ENCODE measurements at places on chromosomes 2 and 18. TPM values are rescaled to one million over a fixed set of nuclear protein-coding genes. Genes with fewer than 3 reads are reported as not detected.

GRCh38 chr2:85353876-85354285 lies 447 bp downstream of the RETSAT start:
- no peaks in the 10 kb centered on the region for H3K27me3 ChIP-seq
- H3K36me3 ChIP-seq = peaks cover 55% of the 10 kb centered on the region
- peak overlapping the region; percentile 54 for H3K4me3 ChIP-seq

DNA sequence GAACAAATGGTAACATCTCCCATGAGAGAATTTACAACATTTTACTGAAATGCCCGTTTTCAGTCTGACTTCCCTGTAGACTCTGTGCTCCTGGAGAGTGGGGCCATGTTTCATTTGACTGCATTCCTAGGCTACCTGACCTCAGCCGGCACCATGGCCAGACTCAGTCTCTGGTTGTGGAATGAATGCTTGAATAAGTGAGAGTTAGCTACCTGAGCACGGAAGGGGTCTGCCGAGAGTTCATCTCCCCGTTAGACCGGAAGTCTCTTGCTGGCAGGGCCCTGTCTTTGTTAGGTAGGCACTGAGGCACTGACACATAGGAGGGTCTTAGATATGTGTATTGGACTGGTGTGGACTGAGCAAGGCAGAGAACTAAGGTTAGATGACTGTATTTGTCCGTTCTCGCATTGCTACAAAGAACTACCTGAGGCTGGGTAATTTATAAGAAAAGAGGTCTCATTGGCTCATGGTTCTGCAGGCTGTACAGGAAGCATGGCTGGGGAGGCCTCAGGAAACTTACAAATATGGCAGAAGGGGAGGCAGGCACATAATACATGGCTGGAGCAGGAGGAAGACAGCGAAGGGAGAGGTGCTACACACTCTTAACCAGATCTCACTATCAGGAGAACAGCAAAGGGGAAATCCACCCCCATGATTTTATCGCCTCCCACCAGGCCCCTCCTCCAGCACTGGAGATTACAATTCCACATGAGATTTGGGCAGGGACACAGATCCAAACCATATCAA lies 271.2 kb downstream of the GLI2 start:
- no peaks in the 10 kb centered on the region for H3K27me3 ChIP-seq
- DNase-seq = peak; percentile 16
- H3K36me3 ChIP-seq = no peaks in the 10 kb centered on the region

Gene EFEMP1
- 283 TPM for total RNA-seq

DNA sequence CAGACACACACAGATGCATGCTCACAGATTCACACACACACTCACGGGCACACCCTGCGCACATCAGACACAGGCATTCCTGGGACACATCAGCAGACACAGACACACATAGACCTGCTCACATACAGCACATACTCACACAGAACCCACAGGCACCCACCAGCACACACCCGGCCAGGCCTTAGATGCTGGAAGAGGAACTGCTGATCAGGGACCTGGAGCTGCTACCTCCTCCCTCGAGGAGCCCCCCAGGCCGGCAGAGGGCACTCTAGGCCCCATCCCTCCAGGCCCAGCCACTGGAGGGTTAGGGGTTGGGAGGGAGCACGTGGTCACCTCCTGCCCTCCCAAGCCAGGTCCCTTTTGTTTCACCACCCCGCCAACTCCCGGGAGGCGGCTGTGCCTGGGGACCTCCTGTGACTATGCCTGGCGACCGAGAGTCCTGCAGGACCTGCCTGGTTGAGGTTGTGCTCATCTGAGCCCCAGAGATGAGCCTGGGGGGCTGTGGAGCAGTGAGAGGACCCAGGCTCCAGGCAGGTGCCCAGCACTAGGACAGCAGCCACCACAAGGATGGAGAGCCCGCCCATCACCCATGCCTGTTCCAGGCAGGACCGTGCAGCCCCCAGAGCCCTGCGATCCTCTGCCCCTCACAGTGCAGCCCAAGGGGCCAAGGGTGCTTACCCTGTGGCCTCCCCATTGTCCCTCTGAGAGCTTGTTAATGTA lies 21.0 kb upstream of the PTMA start:
- peak; percentile 51 for DNase-seq
- H3K4me3 ChIP-seq = no peak overlapping the region
- H3K27ac ChIP-seq = no peak overlapping the region

DNA sequence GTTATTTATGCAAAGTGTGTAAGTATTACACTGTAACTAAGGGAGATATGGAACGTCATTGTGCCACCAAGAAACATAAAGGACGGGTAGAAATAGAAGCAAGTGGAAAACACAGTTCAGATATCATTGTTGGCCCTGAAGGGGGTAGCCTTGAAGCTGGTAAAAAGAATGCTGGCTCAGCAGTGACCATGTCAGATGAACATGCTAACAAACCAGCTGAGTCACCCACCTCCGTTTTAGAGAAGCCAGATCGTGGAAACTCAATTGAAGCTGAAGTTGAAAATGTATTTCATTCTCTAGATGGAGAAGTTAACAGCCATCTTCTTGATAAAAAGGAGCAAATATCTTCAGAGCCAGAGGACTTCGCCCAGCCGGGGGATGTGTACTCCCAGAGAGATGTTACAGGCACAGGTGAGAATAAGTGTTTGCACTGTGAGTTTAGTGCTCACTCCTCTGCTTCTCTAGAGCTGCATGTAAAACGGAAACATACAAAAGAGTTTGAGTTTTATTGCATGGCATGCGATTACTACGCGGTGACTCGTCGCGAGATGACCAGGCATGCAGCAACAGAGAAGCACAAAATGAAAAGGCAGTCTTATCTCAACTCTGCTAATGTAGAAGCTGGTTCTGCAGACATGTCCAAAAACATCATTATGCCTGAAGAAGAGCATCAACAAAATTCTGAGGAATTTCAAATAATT lies 36.1 kb downstream of the ZNF407 start:
- H3K27ac ChIP-seq = no peak overlapping the region
- H3K4me3 ChIP-seq = no peak overlapping the region
- H3K27me3 ChIP-seq = no peaks in the 10 kb centered on the region
- peaks cover 25% of the 10 kb centered on the region for H3K4me1 ChIP-seq
- peaks cover 43% of the 10 kb centered on the region for H3K36me3 ChIP-seq
- DNase-seq = no peak

Gene RRM2
- 209 TPM for total RNA-seq

- no peak for DNase-seq
- H3K27me3 ChIP-seq = no peaks in the 10 kb centered on the region
- H3K36me3 ChIP-seq = peaks cover 73% of the 10 kb centered on the region
These were observed 19.4 kb downstream of the CTIF start for GRCh38 chr18:48558248-48558647.

DNA sequence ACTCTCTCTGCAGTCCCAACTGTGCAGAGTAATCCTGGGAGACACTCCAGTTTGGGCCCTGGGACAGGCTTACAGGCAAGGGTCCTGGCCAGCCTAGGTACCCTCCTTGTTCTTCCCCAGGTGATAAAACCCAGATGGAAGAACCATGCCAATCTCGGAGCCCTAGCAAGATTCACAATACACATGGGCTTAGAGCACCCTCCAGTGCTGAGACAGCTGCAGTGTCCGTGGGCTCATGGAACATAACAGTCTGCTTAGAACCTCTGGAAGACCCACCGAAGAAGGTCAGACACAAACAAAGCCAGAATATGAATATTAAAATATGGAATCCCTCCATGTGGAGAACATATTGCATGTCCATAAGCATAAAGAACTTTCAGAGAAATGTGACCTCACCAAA lies 568.1 kb downstream of the KCNJ3 start:
- no peak overlapping the region for H3K27ac ChIP-seq
- H3K4me1 ChIP-seq = no peaks in the 10 kb centered on the region
- H3K4me3 ChIP-seq = no peak overlapping the region
- no peak for DNase-seq
- no peaks in the 10 kb centered on the region for H3K27me3 ChIP-seq

DNA sequence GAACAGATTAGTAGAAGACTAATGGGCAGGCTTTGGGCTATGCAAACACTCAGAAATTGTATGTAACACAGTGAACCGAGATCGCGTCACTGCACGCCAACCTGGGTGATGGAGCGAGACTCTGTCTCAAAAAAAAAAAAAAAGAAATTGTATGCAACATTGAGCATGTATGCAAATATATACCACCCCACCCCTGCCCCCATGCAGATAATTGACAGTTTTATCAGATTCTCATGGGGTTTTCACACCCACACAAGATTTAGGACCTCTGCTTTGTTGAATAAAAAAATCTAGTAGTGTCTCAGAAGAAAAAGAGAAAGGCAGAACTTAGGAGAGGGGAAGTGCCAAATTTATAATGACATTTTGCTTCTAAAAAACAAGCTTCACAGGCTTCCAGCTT lies 131.6 kb upstream of the FN1 start:
- no peaks in the 10 kb centered on the region for H3K36me3 ChIP-seq
- H3K4me1 ChIP-seq = no peaks in the 10 kb centered on the region
- H3K27ac ChIP-seq = no peak overlapping the region

GRCh38 chr2:18118703-18119102 lies 240.2 kb downstream of the KCNS3 start:
- H3K27ac ChIP-seq = no peak overlapping the region
- H3K4me3 ChIP-seq = no peak overlapping the region
- no peaks in the 10 kb centered on the region for H3K27me3 ChIP-seq
- no peaks in the 10 kb centered on the region for H3K4me1 ChIP-seq
- no peaks in the 10 kb centered on the region for H3K36me3 ChIP-seq

GRCh38 chr18:47915930-47916329 lies 14.5 kb downstream of the SMAD2 start:
- H3K36me3 ChIP-seq = 0 out of 2 replicates have a peak, but pooled peaks cover under 1% of the 10 kb centered on the region
- H3K27me3 ChIP-seq = no peaks in the 10 kb centered on the region
- H3K27ac ChIP-seq = no peak overlapping the region
- DNase-seq = no peak
- peaks cover 10% of the 10 kb centered on the region for H3K4me1 ChIP-seq

DNA sequence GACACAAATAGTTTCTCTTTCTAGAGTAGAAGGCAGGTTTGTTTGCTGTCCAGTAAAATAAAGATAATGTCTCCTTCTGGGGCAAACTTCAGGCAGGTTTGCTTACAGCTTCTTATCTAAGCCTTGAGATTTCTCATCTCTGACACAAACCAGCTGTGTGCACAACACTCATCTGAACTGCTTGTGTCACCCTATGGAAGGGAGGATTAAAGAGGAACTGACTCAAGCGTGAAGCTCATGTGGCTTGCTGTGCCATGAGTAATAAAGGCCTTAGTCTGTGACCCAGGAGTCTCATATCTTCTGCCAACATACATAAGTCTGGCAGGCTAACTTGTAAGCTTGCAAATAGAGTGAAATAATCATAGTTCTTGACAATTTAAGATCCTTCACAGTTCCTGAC lies 24.2 kb upstream of the CPO start:
- H3K36me3 ChIP-seq = no peaks in the 10 kb centered on the region
- H3K27ac ChIP-seq = no peak overlapping the region
- H3K4me1 ChIP-seq = no peaks in the 10 kb centered on the region
- H3K4me3 ChIP-seq = no peak overlapping the region
- no peak for DNase-seq

- no peak for DNase-seq
- H3K4me1 ChIP-seq = no peaks in the 10 kb centered on the region
- no peak overlapping the region for H3K4me3 ChIP-seq
These were observed 10.8 kb upstream of the TAF4B start for GRCh38 chr18:26215247-26215970.

Gene IL1F10
- not detected for total RNA-seq

- H3K27ac ChIP-seq = no peak overlapping the region
- peaks cover 1% of the 10 kb centered on the region for H3K4me1 ChIP-seq
- H3K36me3 ChIP-seq = no peaks in the 10 kb centered on the region
- no peak overlapping the region for H3K4me3 ChIP-seq
These were observed 151.2 kb downstream of the PRPF40A start for GRCh38 chr2:152565884-152566727.

- no peaks in the 10 kb centered on the region for H3K36me3 ChIP-seq
- no peak overlapping the region for H3K27ac ChIP-seq
- no peaks in the 10 kb centered on the region for H3K27me3 ChIP-seq
- peaks cover under 1% of the 10 kb centered on the region for H3K4me1 ChIP-seq
- no peak for DNase-seq
These were observed 268.0 kb upstream of the PARD3B start for GRCh38 chr2:204277226-204277625.

Gene TMEM247
- total RNA-seq = not detected

Gene PTGR3
- total RNA-seq = 17.4 TPM

Gene CDH2
- 47.2 TPM for total RNA-seq

GRCh38 chr2:16973586-16974286 lies 308.1 kb upstream of the CYRIA start:
- H3K27me3 ChIP-seq = no peaks in the 10 kb centered on the region
- no peak for DNase-seq
- no peaks in the 10 kb centered on the region for H3K36me3 ChIP-seq
- no peak overlapping the region for H3K4me3 ChIP-seq
- H3K27ac ChIP-seq = no peak overlapping the region

Gene SLC5A7
- total RNA-seq = not detected

- DNase-seq = peak; percentile 40
- no peaks in the 10 kb centered on the region for H3K36me3 ChIP-seq
- H3K4me3 ChIP-seq = no peak overlapping the region
These were observed 18.8 kb upstream of the MREG start for GRCh38 chr2:216031960-216032689.

DNA sequence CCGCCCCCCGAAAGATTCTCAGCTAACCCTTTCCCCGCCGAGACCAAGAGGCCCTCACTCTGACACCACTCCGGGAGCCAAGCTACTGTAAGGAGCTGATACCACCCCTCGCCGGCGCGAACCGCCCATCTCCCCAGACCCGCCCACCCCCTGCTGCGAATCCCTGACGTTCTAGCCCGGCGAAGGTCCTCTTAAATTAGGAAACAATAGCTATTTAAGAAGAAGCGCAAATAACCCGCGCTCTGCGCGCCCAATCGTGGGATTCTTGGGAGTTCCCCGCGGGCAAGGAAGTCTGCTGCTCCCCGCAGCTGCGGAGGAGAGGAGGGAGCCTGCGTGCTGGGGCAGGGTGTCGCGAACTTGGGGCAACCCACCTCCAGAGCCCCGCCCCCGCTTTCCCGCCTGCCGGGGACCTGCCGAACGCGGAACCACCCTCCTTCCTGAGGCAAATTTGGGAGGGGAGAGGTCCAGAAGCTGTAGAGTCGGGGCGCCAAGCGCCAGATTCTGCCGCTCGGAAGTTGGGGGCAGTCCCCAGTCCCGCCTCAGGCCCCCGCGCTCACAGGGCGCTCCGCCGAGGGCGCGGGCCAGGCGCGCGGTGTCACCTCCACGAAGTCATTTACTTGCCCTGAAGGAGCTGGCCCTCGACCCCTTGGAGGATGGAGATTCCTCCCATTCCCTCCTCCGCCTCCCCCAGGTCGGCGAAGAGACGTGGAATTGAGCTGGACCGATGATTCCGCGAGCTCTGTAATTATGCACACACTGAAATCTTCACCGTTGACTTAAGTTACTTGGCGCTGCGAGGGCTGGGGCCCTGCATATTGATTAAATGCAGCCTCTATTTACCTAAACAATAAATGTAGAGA lies 8.4 kb upstream of the SP9 start:
- no peaks in the 10 kb centered on the region for H3K36me3 ChIP-seq
- H3K27me3 ChIP-seq = no peaks in the 10 kb centered on the region
- DNase-seq = no peak
- H3K4me3 ChIP-seq = peak overlapping the region; percentile 51

GRCh38 chr18:6994056-6994770 lies 123.4 kb downstream of the LAMA1 start:
- no peaks in the 10 kb centered on the region for H3K4me1 ChIP-seq
- H3K27ac ChIP-seq = no peak overlapping the region
- no peaks in the 10 kb centered on the region for H3K27me3 ChIP-seq
- H3K36me3 ChIP-seq = no peaks in the 10 kb centered on the region
